Activated CD8-positive, alpha-beta memory T cell treated with anti-CD3 and anti-CD28 coated beads for 4 hours (primary cell): ENCODE measurements at places on chromosomes 2 and 18.

DNA sequence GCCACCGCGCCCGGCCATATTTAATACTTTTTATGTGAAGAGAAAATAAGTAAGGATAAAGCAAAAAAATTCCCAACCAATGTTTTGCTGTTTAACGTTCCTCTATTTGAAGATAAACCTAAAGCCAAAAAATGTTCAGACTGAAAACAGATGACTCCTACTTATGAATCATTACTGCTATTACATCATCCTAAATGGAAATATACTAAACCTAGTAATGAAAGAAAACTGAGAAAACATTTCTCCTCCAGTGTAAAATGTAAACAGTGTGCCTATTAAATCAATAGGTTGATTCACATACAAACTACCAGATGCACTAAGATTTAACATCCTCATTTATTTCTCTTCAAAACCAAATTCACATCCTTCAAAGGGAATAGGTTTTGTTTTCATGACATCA lies 43.5 kb downstream of the CWC22 start:
- DNase-seq = no peak

DNA sequence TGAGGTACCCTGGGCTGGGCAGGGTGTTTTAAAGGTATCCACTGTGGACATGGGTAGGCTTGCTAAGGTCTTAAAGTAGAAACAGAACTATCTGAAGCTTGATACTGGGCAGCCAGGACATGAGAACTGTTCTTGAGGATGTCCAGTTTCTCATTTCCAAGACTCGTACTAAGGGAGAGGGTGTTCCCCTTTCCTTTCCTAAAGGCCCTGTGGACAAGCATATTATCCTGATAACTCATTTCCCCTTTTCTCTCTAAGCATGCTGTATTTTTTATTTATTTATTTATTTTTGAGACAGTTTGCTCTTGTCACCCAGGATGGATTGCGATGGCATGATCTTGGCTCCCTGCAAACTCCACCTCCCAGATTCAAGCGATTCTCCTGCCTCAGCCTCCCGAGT lies 273.6 kb downstream of the PRKCE start:
- DNase-seq = no peak

DNA sequence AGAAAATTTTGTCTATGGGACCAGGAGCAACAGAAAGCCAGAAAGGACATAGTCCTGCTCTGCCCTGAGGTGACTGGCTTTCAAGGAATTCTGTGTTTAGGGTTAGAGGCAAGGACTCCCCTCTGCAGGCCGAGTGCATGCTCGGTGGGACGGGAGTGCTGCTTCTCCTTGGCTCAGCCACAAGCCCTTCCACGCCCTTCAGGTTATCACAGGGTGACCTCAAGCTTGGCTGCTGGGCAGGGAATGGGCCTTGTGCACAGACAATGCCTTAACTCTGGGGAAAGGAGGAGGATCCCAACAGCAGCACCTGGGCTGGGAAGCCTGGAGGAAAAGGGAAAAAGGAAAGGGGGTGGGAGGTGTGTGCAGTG lies 32.8 kb downstream of the FAM178B start:
- DNase-seq = no peak

DNA sequence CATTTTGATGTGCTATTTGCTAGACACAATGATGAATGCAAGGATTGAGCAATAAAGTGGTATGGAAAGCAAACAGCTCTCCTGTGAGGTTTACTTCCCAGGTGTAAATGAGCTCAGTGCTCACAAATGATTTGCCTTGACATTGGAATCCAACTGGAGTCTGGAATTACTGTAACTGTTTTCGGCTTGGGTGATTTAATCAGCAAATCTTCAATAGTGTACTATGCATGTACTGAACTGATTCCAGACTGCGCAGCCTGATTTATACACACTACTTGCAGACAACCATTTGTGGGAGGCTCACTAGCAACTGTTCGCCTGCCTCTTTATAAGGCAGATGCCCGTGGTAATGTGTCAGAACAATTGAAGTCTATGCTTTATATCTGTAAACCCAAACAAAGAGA lies 27.9 kb upstream of the SOX11 start:
- no peak for DNase-seq

DNA sequence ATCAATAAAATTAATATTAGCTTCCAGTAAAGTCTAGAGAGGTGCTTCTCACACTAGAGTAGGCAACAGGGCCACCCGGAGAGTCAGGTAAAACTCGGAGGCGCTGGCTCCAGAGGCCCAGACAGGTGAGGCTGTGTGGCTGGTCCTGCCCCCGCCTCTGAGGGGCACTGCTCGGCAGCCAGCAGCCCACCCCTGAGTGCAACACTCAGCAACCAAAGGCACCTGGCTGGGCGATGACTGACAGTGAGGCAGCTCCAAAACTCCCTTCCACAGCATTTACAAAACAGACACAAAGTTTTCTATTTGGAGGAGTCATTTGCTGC lies 138.8 kb upstream of the ID2 start:
- no peak for DNase-seq

GRCh38 chr2:182379241-182379640 lies 47.6 kb downstream of the PDE1A start:
- no peak for DNase-seq

GRCh38 chr2:86397986-86398385 lies 43.2 kb upstream of the KDM3A start:
- no peak for DNase-seq

DNA sequence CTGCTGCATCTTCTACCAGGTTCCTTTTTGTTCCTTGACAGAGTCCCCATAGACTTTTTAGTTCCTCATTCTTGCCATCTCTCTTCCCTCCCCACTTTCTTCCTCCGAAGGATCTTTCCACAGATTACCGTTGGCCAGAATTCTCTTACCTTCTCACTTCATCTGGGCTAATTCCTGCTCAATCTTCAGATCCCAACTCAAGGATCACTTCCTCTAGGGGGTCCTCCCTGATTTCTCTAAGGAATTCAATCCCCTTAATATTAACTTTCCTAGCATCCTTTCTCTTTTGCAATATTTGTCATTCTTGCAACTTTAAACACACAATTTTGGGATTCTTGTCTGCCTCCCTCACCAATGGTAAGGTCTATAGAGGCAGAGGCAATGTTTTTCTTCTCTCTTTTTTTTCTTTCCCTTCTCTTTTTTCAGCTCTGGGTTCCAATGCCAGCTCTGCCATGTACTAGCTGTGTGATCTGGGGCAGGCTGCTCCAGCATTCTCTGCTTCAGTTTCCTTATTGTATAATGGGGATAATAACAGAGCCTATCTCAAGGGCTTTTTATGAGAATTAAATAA lies 5.4 kb upstream of the KCNE4 start:
- no peak for DNase-seq

GRCh38 chr18:8609659-8610458 lies 622 bp downstream of the RAB12 start:
- no peak for DNase-seq

GRCh38 chr2:19048593-19049266 lies 309.7 kb downstream of the OSR1 start:
- no peak for DNase-seq

DNA sequence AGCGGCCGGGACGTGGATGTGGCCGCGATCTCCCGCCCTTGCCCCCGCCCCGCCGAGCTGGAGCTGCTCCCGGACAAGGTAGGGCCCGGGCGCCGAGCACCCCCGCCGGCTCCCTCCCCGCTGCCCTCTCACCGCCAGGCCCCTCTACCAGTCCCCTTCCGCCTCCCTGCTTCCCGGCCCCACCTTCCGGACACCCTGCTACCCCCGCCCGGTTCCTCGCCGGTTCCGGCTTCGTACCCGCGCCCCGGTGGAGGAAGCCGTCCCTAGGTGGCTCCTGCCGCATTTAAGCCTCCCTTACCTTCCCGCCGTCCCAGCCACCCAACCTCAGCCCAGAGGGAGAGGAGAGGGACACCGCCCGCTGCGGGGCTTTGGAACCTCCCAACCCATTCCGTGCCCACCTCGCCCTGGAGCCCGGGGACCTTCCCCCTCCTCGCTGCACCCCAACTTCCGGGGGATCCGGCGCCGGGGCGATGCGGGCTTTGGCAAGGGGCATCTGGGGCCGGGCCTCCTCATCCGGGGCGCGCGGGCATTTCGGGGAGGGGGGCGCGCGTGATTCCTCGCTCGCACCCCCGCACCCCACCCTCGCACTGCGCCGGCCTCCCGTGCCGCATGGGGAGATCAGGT lies 475 bp downstream of the B3GNT2 start:
- no peak for DNase-seq

DNA sequence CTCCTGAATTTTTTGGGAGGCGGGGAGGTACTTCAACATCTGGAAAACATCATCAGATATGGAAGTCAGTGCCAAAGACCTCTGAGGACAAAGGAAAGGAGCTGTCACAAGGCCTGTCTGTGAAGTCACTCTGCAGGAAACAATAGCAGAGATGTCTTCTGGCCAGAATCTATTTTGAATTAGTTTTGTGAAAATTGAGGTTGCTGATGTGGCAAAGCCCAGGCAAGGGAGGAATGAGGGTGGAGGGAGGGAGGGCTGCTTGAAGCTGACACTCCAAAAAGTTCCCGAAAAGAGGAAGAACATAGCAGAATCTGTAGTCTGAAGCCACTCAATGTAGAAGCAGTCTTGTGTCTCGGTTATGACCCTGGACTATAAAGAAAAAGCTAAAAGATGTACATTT lies 151.1 kb upstream of the LHCGR start:
- no peak for DNase-seq

GRCh38 chr2:131145040-131145439 lies 39.9 kb downstream of the PLEKHB2 start:
- DNase-seq = no peak

- no peak for DNase-seq
These were observed 10.5 kb downstream of the GDF7 start for GRCh38 chr2:20677301-20678085.

DNA sequence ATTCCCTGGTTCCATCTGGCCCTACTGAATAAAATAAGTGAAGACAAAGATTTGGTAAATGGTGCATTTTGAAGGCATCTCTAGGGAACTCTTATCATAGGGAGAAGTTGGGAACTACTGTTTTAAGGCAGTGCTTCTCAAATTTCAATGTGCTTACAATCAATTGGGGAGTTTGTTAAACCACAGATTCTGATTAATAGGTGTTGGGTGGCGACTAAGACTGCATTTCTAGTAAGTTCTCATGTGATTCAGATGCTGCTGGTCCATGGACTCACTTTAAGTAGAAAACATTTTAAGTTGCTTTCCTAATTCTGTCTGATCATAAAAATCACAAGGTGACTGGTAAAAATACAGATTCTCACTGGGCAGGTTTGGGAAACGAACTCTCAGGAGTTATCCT lies 14.6 kb downstream of the FARSB start:
- DNase-seq = no peak

DNA sequence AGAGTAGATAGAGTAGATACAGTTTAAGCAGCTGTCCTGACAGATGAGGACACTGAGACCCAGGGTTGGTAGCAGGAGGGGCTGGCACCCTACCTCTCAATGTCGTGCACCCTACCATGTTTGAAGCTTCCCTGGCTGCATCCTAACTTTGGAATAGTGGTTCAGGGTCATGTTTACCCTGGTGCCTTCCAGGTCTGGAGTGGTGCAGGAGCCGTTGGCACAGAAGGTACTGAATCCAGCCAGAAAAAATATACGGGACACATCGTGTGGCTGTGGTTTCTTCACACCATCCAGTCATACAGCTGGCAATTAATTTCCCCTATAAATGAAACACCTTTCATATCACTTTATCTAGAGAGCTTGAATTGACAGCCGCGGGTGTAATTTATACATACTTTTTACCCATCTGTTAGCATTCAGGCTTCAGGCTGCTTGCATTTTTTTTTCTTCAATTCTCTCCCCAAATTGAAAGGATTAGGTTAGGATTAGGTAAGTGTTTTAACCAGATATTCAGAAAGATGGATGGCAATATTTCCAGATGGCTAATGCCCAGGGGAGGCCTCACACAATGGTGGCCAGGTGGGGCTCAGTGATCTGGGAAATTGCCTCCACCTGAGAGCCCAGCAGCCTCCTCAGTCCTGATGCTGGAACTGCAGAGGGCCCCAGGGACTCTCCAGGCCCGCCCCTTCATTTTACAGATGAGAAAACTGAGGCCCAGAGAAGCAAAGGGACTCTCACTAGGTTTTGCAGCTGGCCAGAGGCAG lies 127.0 kb downstream of the CELF4 start:
- no peak for DNase-seq

- no peak for DNase-seq
These were observed 616.6 kb downstream of the ZEB2 start for GRCh38 chr2:143903172-143903856.

DNA sequence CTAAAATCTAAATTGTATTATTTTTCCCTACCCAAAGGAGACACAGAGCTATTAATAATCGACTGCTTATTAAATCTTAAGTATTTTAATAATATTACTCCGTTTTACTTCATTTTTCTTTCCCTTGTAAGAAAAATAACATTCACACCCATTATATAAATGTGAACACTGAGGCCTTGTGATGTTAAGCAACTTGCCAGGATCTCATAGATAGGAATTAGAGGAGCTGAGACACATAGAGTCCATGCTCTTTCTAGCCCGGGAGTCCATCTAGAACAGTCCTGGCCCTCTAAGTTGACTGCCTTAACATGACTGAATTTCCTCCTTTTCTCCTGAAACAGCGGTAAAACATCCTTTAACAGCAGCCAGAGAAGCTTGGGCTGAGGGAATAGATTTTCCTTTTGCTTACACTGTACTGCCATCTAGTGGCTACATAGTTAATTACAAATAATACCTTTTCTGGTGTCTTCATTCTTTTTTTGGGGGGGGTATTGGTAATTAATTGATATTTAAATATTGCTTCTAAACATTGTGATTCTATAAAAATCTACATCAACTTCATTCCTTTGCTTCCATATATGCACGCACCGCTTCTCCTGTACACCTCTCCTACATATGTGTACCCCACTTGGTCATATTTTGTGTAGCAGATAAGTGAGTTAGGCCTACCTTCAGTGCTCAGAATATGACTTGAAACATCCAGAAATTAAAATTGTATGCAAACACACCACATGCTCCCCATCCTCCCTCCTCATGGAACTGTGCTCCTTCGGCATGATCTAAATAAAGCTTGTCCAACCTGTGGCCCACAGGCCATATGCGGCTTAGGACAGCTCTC lies 125.8 kb upstream of the HNMT start:
- DNase-seq = no peak
